ENCODE measurements at places on chromosomes 1 and 21. TPM values are rescaled to one million over a fixed set of nuclear protein-coding genes. Genes with fewer than 3 reads are reported as not detected.

Gene IER5
- total RNA-seq: 15.1 TPM

Gene HPDL
- total RNA-seq: 1.4 TPM

Gene ALX3
- total RNA-seq: not detected

Gene LRRN2
- total RNA-seq: not detected
